ENCODE measurements at places on chromosomes 5 and 9.

DNA sequence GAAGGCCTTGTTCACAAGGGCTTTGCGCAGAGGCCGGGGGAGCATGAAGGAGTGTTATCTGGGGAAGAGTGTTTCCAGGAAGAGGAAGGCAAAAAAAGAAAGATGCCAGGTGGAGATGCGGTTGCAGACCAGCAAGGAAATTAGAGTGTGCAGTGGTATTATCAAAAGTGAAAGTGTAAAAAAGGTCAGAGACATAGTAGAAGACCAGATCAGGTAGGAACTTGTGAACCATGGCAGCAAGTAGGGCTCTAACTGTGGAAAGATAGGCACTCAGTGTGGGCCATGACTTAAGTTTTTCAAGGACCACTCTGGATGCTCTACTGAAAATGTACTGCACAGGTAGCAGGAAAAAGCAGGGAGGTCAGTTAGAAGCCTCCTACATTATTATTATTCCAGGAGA lies 90.1 kb upstream of the SPOCK1 start:
- no peak for DNase-seq

- DNase-seq, result no peak
These were observed 9.4 kb upstream of the BOD1 start for GRCh38 chr5:173625673-173626504.

DNA sequence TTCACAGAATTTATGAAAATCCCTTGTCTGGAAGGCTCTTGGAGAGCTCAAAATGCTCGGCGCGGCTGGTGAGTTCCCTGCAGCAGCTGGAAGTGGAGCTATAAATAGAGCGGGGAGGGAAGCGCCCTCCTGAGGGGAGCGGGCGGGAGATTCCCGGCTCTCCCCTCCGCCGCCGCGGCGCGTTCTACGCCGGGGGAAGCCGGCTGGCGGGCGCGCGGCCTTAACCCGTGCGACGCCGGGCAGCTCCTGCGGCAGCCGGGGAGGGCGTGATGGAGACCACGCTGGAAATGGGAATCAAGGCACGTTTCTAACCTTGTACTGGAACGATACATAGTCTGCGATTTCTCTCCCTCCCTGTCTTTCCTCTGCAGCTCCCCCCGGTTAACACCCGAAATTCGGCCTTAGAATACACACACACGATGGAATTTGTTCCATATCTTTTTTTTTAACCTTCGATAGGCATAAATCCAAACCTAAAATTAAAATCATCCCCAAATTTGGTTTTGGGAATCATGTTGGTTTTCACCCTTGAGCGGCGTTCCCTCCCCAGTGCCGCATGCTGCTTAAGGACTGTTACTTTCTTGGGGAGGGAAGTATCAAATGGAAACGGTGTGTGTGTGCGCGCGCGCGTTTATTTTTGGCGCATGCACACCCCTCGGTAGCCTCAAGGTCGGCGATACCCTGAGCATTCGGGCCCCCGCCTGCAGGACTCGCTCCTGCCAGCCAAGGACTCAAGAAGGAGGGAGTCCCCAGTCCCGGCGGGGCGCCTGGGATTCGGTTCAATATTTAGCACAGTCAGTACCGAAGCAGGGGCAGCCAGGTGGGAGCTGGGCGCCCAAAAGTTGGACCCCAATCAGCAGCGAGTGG lies 306.3 kb upstream of the KCNN2 start:
- no peak for DNase-seq

GRCh38 chr5:95808686-95809413 lies 13.7 kb downstream of the GLRX start:
- peak; percentile 38 for DNase-seq

GRCh38 chr9:118567861-118568260 lies 801.4 kb downstream of the BRINP1 start:
- DNase-seq, result no peak

- no peak for DNase-seq
These were observed 22.2 kb downstream of the VAV2 start for GRCh38 chr9:133969681-133970580.

GRCh38 chr5:41598011-41598410 lies 87.6 kb upstream of the PLCXD3 start:
- DNase-seq, result no peak

DNA sequence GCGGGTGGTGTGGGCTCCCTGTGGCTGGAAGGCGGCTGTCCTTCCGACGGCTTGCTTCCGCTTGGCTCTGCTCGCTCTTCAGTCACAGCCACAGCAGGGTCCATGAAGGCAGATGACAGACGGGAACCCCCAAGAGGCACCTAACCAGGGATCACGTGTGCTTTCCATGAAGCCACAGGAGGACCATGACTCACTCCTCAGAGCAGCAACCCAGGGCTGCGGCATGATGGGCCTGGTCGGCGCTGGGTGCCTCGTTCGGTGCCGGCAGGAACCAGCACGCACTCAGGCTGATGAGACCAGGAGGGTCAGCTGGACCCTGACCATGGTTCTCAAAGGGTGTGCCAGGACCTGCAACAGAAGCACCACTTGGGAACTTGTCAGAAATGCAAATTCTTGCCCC lies 32.8 kb upstream of the MED10 start:
- no peak for DNase-seq

DNA sequence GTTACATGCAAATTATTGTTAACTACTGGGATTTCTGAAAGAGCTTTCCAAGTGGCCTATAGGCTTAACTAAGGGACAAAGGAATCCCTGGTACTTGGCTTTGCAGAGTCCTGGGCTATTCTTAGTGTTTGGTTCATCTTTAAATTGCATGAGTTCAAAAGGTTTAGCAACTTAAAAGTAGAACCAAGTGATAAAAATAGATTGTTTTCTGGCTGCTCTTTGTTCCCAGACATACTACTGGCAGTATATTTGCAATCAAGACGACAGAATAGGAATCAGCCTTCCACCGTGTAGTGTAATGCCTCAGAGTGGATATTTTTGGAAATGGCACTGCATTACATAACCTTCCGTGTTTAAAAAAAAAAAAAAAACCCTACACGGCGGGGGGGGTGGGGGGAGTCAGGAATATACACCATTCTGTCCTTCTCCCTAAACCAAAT lies 1.0 kb downstream of the NREP start:
- DNase-seq, result no peak

DNA sequence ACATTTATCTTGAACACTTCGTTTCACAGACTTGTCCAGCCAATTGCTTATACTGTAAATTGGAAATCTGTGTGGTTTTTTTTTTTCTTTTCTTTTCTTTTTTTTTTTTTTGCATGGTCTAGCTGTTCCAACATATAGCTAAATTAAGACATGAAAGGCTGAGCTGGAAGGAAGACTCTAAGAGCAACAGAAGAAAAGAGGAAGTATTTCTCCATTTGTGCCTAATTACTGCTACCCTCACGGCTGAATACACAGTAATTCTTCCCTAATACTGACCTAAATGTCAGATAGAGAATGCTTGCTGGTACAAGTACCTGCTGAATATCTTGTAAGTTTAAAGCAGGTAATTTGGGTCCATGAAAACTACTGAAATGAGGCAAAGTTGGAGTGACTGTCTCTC lies 11.0 kb upstream of the HAPLN1 start:
- DNase-seq, result no peak

GRCh38 chr9:26326563-26326962 lies 566.0 kb downstream of the CAAP1 start:
- no peak for DNase-seq

DNA sequence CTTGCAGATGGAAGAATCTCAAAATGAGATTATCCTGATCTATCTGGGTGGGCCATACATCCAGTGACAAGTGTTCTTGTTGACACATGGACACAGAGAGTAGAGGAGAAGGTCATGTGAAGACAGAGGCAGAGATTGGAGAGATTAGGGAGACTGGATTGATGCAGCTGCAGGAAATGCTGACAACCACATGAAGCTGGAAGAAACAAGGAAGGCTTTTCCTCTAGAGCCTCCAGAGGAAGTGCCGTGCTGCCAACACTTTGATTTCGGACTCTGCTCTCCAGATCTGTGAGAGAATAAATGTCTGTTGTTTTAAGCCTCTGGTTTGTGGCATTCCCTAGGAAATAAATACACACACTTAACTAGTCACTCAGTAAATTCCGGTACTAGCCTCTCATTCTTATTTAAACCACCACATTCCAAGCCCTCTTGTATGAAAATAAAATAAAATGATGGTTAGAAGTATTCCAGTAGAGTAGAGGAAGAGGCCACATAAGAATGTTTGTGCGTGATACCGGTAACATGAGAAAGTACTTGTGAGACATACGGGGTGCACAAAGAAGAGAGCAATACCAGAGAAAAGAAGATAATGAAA lies 110.9 kb upstream of the DMAC1 start:
- DNase-seq, result no peak

GRCh38 chr5:1725641-1726468 lies 73.8 kb downstream of the MRPL36 start:
- no peak for DNase-seq

DNA sequence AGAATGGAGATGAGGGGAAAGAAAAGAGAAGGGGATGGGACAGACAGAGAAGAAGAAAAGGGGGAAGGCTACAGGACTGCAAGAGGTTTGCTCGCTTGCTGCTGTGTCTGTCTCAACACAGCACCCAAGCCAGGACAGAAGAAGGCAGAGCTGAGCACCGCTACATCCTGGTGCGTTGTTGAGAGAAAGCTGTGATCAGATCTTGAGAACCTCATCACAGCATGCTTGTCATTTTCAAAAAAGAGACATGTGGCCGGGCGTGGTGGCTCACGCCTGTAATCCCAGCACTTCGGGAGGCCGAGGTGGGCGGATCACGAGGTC lies 110.9 kb downstream of the NXNL2 start:
- DNase-seq, result no peak
